ENCODE measurements at places on chromosomes 6 and 20.
A peak's percentile ranks its signal among the peaks of the same experiment; 100 is the strongest.

- no peak for DNase-seq
Observed at GRCh38 chr6:108940741-108941140, 92.5 kb downstream of the ARMC2 start.

DNA sequence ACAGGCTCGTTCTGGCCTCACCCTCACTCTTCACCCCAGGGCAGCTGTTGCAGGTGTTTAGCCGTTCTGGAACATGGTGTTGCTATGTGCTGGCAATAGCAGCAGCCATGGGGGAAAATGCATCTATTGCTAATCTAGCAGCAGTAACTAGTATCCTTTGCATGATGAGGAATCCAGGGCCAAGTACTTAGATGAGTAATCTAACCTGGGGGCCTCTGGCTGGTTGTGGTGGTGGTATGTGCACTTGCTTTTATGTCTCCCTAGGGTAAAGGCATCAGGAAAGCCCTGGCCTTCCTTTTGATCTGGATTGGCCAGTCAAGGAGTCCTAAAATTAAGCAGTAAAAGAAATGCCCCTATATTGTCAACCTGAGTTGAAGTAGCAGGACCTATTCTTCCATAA lies 594.5 kb upstream of the MAP3K7 start:
- no peak for DNase-seq

- DNase-seq: no peak
Observed at GRCh38 chr6:22145823-22146677, 150.8 kb downstream of the PRL start.

DNA sequence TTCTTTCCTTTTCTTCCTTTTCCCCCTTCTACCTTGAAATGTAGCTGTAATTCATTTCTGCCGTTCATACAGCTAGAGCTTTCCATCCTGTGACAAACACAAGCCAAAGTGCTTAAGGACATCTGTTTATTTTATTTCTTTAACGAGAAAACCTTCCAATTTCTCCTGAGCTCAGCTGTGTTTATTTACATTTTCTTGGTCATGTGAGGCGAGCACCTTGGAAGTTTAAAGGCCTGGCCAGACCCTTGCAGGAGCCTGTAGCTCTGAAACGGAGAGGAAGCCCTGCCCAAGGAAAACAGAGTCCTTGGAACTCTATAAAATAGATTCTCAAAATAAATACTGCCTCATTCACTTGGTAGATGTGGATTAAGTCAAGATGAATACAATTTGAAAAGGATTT lies 223.1 kb downstream of the EYA2 start:
- DNase-seq: no peak

DNA sequence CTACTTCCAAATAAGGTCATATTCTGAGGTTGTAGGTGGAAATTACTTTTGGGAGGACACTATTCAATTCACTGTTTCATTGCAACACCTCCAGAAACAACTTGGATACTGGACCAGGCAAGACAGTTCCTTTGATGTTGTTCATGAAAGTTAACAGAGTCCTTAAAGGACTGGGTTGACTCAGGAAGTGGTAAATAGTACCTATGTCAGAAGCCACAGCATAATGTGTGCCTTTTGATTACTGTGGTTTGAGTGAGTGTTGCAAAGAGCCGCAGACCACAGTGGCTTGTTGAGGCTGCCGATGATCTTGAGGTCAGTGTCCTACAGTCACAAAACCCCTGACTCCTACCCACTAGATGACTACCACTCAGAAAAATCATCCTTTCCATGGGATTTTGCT lies 10.9 kb downstream of the IL20RA start:
- DNase-seq: peak; percentile 14

DNA sequence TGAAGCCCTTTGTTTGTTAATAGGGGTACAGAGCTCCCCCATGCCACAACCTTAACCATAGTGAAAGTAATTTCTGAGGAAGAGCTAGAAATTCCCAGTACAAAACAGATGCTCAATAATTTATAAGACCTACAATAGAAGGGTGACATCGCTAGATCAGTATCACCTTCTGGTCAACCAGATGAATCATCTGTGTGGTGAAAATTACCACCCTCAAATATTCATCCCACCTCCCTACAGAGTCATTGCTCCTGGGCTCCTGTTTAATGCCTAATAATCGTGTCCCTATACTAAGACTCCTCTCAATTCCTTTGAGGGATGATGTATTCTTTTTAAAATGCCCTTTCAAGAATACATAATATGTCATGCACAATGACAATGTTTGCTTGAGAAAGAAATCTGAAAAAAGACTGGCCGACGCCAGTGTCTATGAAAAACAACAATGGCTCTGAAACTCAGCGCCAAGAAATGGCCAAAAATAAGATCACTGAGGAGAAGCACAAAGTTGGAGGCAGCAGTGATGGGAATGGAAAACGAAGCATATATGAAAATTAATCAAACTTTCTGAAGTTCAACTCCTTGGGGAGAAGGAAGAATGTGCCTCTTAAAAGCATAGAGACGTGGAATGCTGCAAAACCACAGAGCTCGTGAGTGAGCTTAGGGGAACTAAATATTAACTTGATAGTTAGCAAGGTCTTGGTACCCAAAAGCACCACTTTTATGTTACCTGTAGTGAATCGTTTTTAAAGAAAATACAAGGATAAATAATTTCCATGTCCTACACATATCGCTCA lies 11.0 kb upstream of the ADGRF5 start:
- DNase-seq: no peak

DNA sequence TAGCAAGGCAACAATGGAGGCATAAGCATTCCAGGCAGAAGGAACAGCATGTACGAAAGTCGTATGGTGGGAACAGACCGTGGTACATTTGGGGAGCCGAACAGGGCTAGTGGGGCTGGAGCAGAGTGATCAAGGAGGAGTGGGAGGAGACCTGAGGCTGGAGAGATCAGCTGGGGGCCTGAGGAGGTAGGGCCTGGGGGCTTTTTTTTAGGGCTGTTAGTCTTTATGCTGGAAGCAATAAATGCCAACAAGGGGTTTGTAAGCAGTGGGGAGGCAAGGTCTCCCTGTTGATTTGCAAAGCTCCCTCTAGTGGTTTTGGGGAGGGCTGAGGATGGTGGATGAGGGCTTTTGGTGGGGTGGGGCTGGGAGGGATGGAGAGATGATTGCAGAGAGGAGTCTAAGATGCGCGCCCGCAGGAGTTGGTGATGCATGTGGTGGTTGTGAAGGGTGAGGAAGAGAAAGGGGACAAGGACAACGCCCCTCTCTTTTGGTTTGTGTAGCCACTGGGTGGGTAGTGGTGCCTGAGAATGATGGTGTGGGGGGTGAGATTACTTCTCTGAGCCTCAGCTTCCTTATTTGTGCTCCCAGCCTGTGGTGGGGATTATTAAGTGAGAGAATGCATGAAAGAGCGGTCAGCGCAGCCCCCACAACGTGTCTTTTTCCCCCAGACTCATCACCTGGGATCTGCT lies 74.1 kb upstream of the TOX2 start:
- DNase-seq: no peak

All from stimulated activated CD8-positive, alpha-beta memory T cell treated with anti-CD3 and anti-CD28 coated beads, Interleukin-7, amount 100 ng/mL, for 1 hour (primary cell).